MCF 10A (cell line): ENCODE measurements at places on chromosomes 11 and 22.

- H3K4me1 ChIP-seq = peaks cover 8% of the 10 kb centered on the region
- no peaks in the 10 kb centered on the region for H3K36me3 ChIP-seq
- H3K27ac ChIP-seq = peak overlapping the region; percentile 35
- H3K27me3 ChIP-seq = no peaks in the 10 kb centered on the region
Measured at GRCh38 chr11:57499413-57499982, 16.0 kb downstream of the SLC43A1 start.

- DNase-seq = no peak
- peaks cover 10% of the 10 kb centered on the region for H3K27me3 ChIP-seq
- no peak overlapping the region for H3K27ac ChIP-seq
- no peaks in the 10 kb centered on the region for H3K4me1 ChIP-seq
Measured at GRCh38 chr11:81674211-81674610, 1059.5 kb downstream of the FAM181B start.

- H3K27ac ChIP-seq = peak overlapping the region; percentile 27
- DNase-seq = no peak
- no peak overlapping the region for H3K4me3 ChIP-seq
- H3K36me3 ChIP-seq = peaks cover 29% of the 10 kb centered on the region
- peaks cover 9% of the 10 kb centered on the region for H3K4me1 ChIP-seq
- no peaks in the 10 kb centered on the region for H3K27me3 ChIP-seq
Measured at GRCh38 chr11:123100379-123101085, 38.6 kb upstream of the HSPA8 start.

DNA sequence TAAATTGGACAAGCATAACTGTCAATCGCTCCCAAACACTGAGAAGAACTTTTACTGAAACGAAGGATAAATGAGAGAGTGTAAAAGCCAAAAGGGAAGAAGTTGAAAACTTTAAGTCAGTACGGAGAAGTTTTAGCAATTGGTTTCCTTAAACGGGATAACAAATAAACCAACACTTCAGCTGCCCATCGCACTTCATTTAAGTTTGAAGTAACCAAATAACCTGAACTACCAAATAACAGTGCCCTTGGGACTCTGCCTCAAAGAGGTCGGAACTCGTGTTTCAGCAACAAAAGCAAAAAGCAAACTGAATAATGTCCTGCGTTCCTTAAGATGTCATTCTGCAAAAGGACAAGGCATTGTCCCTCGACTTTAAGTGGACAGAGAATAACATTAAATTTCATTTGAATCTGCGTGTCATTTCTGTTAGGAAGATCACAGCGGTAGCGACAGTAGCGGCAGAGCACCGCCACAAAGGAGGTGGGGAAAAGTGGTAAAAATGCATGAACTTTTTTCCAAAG, 127.0 kb upstream of the C11orf58 start:
- peaks cover 16% of the 10 kb centered on the region for H3K4me1 ChIP-seq
- H3K36me3 ChIP-seq = no peaks in the 10 kb centered on the region
- H3K27me3 ChIP-seq = peaks cover 23% of the 10 kb centered on the region

DNA sequence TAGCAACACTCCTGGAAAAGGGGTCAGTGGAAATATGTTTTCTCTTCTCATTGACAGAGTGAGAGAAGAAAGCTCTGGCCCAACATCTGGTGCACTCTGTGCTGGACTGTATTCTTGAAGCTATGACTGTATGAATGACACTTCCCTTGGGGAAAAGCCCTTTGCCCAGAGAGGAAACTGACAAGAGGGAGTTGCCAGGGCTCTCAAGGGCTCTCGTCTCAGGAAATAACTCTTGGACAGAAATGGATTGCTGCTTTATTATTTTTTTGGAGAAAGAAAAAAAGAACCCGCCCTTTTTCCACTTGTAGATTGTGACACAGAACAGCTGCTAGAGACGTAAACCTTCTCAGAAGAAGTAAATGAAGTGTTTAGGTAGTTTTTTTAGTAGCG, 11.4 kb downstream of the ETS1 start:
- H3K27ac ChIP-seq = no peak overlapping the region
- H3K4me3 ChIP-seq = no peak overlapping the region
- no peak for DNase-seq
- no peaks in the 10 kb centered on the region for H3K27me3 ChIP-seq
- H3K4me1 ChIP-seq = peaks cover 5% of the 10 kb centered on the region

- H3K36me3 ChIP-seq = no peaks in the 10 kb centered on the region
- no peaks in the 10 kb centered on the region for H3K4me1 ChIP-seq
- no peak overlapping the region for H3K4me3 ChIP-seq
- peak; percentile 56 for DNase-seq
Measured at GRCh38 chr11:44627911-44628729, 62.7 kb downstream of the CD82 start.

DNA sequence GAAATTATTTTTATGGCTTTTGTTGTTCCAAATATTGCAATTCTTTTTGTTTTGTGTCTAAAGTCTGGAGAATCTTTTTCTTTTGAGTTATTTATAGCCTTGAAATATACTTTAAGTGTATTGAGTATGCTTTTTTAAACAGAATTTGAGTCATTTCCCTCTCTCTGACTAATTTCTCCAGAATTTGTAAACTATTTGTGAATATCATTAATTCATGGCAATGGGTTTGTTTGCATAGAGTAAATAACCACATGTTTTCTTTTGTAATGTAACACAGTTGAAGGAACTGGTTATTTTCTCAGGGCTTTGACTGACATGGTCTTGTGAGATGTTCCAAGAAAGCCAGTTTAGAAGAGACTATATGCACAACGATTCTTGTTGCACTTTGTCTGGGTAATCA, 30.9 kb upstream of the MPEG1 start:
- no peak for DNase-seq
- H3K27ac ChIP-seq = no peak overlapping the region
- peaks cover 18% of the 10 kb centered on the region for H3K4me1 ChIP-seq

DNA sequence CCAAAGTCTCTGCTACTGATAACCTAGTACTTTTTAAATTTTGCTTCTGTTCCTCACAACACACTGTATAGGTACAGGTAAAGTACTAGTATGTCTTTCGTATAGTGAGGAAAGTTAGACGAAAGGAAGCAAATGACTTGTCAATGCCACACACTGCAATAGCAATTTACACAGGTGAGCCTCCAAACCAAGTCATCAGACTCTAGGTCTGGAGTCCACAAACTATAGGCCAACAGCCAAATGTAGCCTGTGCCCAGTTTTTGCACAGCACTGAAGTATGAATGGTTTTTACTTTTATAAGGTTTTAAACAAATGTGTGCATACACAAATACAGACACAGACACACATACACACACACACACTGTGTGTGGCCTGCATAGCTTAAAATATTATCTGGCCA, 28.1 kb downstream of the ALG8 start:
- no peaks in the 10 kb centered on the region for H3K27me3 ChIP-seq
- H3K4me3 ChIP-seq = no peak overlapping the region
- no peak overlapping the region for H3K27ac ChIP-seq
- H3K36me3 ChIP-seq = peaks cover 57% of the 10 kb centered on the region
- no peak for DNase-seq

- DNase-seq = peak; percentile 39
- no peaks in the 10 kb centered on the region for H3K4me1 ChIP-seq
- no peak overlapping the region for H3K4me3 ChIP-seq
Measured at GRCh38 chr11:106585061-106585460, 433.2 kb downstream of the GUCY1A2 start.

DNA sequence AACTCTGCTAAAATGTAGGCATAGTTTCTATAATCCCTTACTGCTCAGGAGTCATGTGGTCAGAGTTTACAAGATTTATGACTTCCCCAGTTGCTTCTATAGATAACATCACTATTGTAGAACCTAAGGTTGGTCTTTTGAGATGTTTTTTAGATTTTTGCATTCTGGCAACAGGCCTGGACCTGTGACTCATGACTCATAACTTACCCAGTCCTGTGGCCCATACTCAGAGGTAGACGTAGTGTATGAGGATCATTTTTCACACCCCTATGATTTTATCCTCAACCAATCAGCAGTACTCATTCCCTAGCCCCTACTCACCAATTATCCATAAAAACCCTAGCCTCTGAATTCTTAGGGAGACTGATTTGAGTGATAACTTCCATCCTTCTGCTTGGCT, 384.4 kb upstream of the DDI1 start:
- no peak overlapping the region for H3K27ac ChIP-seq
- no peaks in the 10 kb centered on the region for H3K36me3 ChIP-seq
- peak; percentile 7 for DNase-seq
- H3K4me3 ChIP-seq = no peak overlapping the region

GRCh38 chr11:9701799-9702198, 37.9 kb downstream of the SWAP70 start:
- peaks cover 5% of the 10 kb centered on the region for H3K4me1 ChIP-seq
- H3K36me3 ChIP-seq = peaks cover 17% of the 10 kb centered on the region
- no peak overlapping the region for H3K4me3 ChIP-seq
- H3K27ac ChIP-seq = no peak overlapping the region
- DNase-seq = peak; percentile 5

DNA sequence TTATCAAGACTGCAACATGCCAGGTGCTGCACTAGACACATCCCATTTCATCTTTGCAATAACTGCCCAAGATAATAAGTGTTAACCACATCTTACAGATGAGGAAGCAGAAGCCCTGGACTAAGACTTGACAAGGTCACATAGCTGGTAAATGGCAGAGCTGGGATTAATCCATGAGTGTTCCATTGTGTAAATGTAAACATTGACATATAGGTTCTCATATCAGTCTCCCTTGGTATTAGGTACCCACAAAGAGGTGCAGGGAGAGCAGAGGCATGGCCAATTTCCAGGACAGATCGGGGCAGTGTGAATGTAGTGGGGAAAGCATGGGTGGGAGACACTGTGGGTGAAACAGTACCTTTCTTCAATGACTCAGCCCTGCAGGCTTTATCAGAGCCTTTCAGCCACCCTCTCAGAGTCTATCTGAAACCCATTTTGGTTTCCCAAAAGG, 17.9 kb downstream of the MICAL2 start:
- DNase-seq = no peak
- no peak overlapping the region for H3K4me3 ChIP-seq
- H3K4me1 ChIP-seq = peaks cover 50% of the 10 kb centered on the region

- H3K36me3 ChIP-seq = peaks cover 11% of the 10 kb centered on the region
- DNase-seq = no peak
- H3K27me3 ChIP-seq = no peaks in the 10 kb centered on the region
- H3K27ac ChIP-seq = no peak overlapping the region
Measured at GRCh38 chr11:61777234-61778090, 14.9 kb downstream of the TMEM258 start.

GRCh38 chr22:22210375-22210774, 34.2 kb upstream of the VPREB1 start:
- H3K4me3 ChIP-seq = no peak overlapping the region
- peak; percentile 79 for DNase-seq
- H3K27me3 ChIP-seq = no peaks in the 10 kb centered on the region
- no peaks in the 10 kb centered on the region for H3K36me3 ChIP-seq
- H3K27ac ChIP-seq = peak overlapping the region; percentile 75

DNA sequence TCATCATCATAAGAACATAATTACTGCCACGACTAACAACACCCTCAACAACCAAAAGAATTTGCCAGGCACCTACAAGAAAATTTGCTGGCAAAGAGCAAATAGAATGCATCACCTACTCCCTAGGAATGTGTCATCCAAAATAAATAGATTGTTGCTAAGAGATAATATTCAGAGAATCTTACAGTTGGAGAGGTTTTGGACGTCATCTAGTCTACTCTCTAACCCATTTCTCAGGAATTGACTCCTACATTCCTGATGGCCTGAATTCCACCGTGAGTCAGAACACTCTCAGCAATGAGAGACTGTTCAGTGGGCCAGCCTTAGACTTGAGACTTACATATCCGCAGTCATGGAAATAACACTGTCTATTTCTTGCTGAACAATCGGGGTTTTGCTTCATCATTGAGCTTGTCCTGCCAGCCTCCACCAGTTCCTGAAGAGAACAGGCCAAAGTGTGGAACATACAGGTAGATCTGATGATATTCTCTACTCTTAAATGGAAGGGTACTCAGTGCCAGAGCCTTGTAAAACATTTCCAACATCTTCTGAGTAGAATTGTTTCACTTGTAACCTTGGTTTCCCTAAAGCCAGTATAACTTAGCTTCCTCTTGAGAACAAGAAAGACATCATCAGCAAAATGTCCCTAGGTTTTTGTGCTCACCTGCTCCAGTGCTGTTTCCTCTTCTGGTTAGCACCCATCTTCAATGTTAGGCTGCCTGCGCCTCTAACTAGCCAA, 8.3 kb downstream of the KIRREL3 start:
- H3K27me3 ChIP-seq = peaks cover 64% of the 10 kb centered on the region
- no peaks in the 10 kb centered on the region for H3K4me1 ChIP-seq
- H3K4me3 ChIP-seq = no peak overlapping the region
- peak; percentile 3 for DNase-seq

GRCh38 chr11:64064374-64065140, 28.8 kb downstream of the FLRT1 start:
- no peak overlapping the region for H3K4me3 ChIP-seq
- H3K27me3 ChIP-seq = no peaks in the 10 kb centered on the region
- no peak for DNase-seq
- no peak overlapping the region for H3K27ac ChIP-seq
- H3K4me1 ChIP-seq = no peaks in the 10 kb centered on the region

DNA sequence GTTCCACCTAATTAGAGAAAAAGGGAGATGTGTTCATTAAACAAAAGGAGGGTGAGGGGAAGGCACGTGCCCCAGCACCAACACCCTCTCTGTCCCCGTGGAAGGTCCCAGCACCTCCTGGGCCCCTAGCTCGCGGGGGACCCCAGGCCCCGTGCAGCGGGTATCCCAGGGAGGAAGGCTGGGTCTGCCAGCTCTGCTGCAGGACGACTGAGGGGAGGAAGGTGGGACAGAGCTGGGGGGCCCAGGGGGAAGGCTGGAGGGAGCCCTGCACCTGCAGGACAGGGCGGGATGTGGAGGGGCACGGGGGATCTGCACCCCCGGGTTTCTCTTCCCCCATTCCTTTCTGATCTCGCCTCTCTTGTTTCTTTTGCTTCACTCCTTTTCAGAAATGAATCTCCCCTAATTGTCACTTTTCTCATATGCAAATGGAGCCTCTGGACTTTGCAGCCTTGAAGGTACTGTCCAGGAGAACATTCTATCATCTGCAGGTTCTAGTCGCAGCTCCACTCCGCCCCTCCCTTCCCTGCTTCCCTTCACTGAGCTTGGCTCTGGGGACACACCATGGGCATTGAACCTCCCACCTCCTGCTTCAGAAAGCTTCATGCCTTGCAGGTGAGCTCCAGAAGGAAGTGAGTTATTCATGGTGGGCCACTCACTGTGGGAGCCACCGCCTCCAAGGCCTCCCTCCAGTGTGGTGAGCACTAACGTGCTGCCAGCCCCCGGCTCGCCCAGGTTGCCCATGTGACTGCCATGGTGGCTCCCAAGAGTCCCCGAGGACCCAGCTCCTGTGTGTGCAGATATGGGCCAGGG, 111.0 kb downstream of the ST3GAL4 start:
- no peaks in the 10 kb centered on the region for H3K36me3 ChIP-seq
- H3K4me3 ChIP-seq = no peak overlapping the region
- DNase-seq = no peak

DNA sequence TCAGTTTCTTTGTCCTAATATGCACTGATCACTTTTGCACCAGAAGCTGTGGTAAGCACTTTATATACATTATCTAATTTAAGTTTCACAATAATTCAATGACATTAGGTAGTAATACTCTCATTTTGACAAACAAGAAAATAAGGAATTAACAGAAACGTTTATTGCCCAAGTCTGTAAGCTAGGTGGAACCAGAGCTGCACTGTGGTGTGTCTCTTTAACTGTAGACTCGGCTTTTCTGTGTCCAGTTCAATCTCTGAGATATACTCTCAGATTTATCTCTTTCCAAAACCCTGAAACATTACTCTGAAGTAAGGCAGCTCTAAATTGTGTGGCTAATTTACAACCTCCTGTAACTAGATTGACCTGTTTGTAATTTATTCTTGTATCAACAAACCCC, 101.1 kb downstream of the MUC15 start:
- no peak overlapping the region for H3K4me3 ChIP-seq
- no peaks in the 10 kb centered on the region for H3K36me3 ChIP-seq
- H3K27me3 ChIP-seq = peaks cover 30% of the 10 kb centered on the region
- no peaks in the 10 kb centered on the region for H3K4me1 ChIP-seq
- no peak overlapping the region for H3K27ac ChIP-seq
- DNase-seq = no peak

- no peaks in the 10 kb centered on the region for H3K36me3 ChIP-seq
- no peak overlapping the region for H3K27ac ChIP-seq
- no peaks in the 10 kb centered on the region for H3K4me1 ChIP-seq
Measured at GRCh38 chr11:105699203-105699602, 89.3 kb downstream of the GRIA4 start.
